ENCODE measurements at places on chromosomes 12 and 14. TPM values are rescaled to one million over a fixed set of nuclear protein-coding genes. Genes with fewer than 3 reads are reported as not detected.
A peak's percentile ranks its signal among the peaks of the same experiment; 100 is the strongest.

DNA sequence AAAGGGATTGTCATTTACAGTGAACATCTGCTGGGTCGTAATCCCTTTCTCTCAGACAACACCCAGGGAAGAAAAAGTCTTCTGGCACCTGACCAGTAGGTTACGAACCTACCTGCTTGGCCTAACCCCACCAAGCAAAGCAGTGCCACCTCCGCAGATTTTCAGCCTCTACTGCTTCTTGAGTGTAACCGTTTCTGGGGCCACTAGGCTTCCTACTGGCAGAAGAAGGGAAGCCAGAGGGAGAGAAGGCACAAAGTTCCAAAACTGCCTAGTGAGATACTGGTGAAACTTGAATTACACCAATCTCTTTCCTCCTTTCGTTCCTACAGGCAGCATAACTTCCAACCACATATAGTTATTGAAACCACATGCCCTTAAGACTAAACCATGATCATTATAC is 383.6 kb downstream of the BCAT1 start:
- no peak for DNase-seq

- DNase-seq = no peak
These were observed 75.0 kb downstream of the FOXN3 start for GRCh38 chr14:89342049-89342448.

- DNase-seq = no peak
These were observed 660 bp upstream of the HCFC2 start for GRCh38 chr12:104063712-104064030.

DNA sequence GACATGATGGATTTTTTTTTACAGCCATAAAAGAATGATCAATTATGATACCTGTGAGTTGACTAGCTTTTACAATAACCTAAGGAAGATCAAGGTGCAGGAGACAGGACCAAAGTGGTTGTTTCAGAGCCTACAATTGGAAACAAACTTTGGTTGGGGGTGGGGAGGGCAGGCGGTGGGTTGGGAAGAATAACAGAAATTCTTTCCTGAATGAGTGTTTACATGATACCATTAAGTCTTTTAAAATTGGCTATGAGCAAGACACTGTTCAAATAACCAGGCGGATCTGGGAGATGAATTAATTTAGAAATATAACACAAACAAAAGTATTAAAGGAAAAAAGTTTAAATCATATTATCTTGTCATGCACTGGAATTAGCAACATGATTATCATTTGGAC is 7.2 kb downstream of the NFYB start:
- DNase-seq = no peak

DNA sequence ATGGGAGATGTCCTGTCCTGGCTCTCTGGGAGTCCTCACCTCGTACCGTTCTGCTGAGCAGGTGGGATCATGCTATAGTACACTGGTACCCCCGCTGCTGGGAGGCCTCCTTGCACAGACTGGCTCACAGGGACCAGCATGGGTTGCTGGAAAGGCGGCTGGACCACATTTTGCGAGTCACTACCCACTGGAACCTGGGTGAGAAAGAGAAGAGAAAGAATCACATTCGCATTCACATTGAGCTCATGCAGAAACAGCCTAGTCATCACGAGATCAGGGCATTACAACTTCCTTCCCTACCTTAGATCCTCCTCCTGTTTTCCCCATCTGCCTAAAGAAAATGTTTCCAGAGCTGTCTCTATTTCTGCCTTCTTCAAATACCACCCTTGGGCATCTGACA is 17.3 kb upstream of the STAC3 start:
- no peak for DNase-seq

DNA sequence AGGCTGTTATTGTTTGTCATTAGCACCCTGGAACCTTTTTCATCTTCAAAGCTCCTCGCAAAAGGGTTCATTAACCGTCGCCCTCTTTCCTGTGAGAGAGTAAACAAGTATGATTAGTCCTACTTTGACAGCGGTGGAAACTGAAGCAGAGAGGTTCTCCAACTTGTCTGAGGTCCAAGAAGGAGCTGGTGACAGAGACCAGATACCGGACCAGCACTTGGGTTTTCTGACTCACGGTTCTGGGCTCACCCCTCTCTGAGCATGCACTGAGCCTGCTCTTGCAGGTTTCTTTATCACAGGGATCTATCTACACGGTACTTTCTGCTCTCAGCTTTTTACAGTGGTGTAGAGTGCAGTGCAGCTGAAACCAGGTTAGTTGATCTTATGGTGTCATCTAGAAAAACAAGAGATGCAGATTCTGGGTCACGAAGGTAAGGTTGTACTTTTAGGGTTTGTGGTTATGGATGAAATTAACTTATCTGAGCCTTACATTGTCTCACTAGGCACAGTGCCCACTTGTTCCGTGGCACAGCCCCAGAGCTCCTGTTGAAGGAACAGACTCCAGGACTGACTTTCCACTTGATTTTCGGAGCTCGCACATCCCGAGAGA is 62.1 kb downstream of the PPP2R5C start:
- no peak for DNase-seq

DNA sequence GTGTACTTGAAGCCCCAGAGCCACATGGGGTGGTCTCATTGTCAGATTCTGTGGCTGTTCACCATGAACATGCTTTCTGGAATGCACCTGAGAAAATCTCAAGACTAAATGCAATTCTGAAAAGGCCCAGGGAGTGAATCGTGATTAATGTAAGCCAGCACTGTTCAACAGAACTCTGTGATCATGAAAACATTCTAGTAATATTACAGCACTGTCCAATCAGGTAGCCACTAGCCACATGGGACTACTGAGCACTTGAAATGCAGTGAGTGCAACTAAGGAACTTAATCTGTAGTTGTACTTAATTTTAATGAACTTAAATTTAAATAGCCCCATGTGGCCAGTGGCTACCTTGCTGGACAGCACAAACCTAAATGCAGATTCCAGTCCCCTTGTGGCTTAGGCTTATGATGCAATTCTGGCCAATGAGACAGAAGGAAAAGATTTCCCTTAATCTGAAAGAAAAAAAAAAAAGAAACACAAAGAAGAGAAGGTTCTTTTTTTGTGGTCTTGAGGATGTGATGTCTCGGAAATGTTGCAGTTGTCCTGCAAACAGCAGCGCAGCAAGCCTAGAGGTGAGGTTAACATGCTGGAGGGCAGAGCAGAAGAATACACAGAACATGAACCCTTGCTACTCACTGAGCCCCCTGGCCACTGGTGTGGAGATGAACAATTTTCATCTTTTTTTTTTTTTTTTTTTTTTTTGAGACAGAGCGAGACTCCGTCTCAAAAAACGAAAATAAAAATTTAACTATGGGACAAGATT is 48.2 kb downstream of the SPPL3 start:
- DNase-seq = no peak

- DNase-seq = no peak
These were observed 187.3 kb upstream of the FRMD6 start for GRCh38 chr14:51464411-51464810.

DNA sequence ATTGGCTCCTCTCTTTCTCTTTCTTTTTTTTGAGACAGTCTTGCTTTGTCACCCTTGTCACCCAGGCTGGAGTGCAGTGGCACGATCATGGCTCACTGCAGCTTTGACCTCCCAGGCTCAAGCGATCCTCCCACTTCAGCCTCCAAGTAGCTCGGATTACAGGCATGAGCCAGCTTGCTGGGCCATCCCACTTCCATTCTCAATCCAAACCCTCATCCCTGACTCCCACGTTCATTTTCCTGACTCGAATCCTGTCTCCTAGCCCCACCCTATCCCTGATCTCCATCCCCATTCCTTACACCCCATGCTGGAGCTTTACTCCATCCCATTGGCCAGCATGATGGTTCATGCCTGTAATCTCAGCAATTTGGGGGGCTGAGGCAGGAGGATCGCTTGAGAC is 7.8 kb downstream of the SPRYD4 start:
- no peak for DNase-seq

DNA sequence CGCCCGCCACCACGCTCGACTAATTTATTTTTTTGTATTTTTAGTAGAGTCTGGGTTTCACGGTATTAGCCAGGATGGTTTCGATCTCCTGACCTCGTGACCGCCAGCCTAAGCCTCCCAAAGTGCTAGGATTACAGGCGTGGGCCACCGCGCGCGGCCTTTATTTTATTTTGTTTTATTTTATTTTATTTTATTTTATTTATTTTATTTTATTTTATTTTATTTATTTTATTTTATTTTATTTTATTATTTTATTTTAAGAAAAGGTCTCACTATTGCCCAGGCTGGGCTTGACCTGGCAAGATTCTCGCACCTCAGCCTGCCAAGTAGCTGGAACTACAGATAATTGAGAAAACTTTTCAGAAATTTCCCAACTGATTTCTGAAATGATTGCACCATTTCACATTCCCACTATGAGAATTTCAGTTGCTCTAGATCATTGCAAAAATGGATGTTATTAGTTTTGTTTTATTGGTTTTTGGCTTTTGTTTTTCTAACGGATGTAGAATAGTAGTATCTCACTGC is 358.3 kb downstream of the SLC6A15 start:
- DNase-seq = no peak

GRCh38 chr14:58414845-58415244 is 12.5 kb downstream of the TIMM9 start:
- DNase-seq = no peak

- no peak for DNase-seq
These were observed 247.1 kb downstream of the GXYLT1 start for GRCh38 chr12:41897593-41897992.

DNA sequence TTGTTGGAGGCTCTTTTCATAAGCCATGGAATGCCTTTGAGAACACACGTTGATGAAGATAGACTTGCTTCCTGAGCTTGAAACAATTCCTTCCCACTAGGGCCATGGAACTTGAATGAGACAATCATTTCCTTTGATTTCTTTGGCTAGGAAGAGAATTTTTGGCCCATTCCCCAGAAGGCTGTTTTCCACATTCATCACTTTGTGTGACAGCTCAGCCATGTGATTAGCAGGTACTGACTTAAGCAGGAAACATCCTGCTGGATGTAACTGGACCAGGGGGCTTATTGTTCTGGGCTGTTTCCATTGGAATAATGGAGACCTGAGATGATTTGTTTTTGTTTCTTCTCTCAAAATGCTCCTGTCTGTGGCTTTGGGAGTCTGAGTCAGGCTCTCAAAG is 469.8 kb upstream of the SEL1L start:
- peak; percentile 39 for DNase-seq

DNA sequence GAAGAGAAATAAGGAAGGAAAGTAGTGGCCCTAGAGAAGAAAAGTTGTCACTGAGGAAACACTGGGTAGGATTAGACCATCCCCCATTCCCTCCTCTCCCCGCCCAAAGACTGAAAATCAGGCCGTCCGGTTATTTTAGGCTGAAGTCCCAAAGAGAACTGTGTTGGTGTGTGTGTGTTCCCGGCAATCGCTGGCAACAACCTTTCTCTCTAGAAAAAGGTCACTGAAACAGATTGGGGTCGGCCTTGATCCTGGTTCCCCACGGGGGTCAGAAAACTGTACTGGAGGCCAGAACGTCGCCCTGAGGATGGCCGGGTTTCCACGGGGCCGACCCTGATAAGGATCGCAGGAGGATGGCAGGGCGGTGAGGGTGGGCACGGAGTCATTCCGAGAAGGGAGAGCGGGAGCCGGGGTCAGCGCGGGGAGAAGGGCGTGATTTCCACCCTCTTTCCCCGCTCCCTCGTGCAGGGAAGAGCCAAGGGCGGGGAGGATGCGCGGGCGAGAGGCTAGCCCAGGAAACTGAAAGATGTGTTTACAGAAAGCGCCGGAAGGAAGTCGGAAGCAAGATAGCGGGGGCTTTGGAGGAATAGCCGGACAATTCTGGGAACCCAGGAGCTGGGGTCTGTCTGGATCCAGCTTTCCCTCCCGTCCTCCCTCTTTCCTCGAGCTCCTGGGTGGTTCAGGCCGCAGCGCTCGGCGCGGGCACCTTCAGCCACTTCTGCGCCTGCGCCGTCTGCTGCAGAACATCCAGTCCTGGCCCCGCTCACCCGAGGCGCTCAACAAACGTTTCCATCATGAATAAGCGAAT is 25.3 kb upstream of the SPTLC2 start:
- DNase-seq = peak; percentile 40

DNA sequence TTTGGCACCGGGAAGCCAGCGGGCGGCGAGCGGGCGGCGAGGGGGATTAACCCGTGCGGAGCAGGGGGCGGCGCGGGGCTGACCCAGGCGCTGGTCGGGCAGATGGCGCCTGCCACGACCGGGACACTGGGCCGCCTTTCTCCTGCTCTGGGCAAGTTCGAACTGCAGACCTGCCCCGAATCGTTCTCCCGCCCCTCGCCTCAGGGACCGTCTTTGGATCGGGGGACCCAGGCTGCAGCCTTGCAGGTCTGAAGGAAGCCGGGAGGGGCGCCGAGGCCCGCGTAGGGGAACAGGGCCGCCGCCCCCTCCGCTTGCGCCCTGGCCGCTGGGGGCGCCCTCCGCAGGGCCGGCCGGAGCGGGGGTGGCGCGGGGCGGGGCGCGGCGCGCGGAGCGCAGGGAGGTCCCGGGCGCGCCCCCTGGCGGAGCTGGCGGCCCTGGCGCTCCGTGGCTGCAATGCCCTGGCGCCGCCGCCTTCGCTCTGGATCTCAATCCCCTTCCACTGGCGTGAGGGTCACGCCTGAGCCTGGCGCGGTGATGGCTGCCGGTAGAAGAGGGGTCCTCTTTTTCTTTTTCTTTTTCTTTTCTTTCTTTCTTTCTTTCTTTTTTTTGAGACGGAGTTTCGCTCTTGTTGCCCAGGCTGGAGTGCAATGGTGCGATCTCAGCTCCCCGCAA is 449 bp upstream of the LTBP2 start:
- DNase-seq = peak; percentile 91

DNA sequence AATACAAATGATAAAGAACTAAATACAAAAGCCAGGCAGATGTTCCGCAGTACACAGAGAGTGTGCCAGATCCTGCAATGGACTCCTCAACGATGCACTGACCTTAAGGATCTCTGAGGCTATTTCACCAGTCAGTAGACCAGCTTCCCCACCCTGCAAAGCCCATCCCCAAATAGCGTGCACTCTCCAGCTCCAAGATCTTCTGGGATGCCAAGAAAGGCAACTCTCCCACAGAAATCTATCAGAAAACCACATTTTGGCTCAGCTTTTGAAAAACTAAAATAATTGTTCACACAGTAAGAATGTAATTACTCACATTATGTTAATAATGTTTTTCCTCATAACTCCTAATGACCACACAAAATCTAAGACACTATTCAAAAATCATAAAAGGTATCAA is 90.4 kb downstream of the PPP2R5E start:
- no peak for DNase-seq

DNA sequence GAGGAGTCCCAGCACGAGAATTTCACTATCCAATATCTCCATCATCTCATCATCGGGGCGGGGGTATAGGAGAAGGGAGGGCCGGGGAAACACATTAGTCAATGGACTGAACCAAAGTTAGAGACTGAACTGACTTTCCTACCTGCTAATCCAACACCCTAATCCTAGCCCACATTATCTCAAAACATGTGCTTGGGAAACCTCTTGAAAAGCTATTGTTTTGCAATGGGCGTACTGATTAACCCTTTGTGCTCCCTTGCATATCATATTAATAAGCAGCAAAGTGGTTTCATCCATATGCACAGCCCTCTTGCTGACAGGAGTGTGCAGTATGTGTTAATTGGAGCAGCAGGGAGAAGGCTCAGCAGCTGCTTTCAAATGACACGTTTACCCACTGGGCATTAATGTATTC is 125.7 kb upstream of the GRIP1 start:
- DNase-seq = no peak

Gene IFNG-AS1
- 0.08 TPM for polyA plus RNA-seq

Gene BIN2
- polyA plus RNA-seq = 3.9 TPM

Gene NGB
- polyA plus RNA-seq = not detected

Gene BHLHE41
- polyA plus RNA-seq = 3.3 TPM

Gene TAS2R20
- 2.6 TPM for polyA plus RNA-seq

Gene MIP
- polyA plus RNA-seq = not detected
